CD8-positive, alpha-beta T cell (primary cell): ENCODE measurements at places on chromosomes 2 and 18.

- DNase-seq = no peak
These were observed 164.3 kb downstream of the RPIA start for GRCh38 chr2:88855620-88856408.

DNA sequence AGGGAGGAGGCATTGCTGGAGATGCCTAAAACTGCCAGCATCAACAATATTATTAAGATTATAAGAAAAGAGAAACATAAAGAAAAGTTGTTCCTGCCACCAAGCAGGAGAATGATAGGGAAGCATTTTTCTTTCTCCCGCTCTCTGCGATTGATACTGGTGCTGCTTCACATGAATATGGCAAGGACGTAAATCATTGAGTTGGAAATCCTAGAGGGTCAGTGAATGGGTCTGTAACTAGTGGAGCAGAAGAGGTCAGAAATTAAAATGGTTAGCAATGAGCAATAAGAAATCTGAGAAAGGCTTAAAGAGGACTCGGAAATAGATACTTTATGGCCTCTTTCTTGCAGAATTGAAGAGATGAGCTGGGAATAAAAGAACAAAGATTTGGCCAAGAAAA is 631.7 kb downstream of the BCL11A start:
- DNase-seq = no peak

GRCh38 chr2:200438251-200438650 is 71.6 kb downstream of the KCTD18 start:
- DNase-seq = no peak

- no peak for DNase-seq
These were observed 266.7 kb downstream of the METTL4 start for GRCh38 chr18:2304378-2305175.

DNA sequence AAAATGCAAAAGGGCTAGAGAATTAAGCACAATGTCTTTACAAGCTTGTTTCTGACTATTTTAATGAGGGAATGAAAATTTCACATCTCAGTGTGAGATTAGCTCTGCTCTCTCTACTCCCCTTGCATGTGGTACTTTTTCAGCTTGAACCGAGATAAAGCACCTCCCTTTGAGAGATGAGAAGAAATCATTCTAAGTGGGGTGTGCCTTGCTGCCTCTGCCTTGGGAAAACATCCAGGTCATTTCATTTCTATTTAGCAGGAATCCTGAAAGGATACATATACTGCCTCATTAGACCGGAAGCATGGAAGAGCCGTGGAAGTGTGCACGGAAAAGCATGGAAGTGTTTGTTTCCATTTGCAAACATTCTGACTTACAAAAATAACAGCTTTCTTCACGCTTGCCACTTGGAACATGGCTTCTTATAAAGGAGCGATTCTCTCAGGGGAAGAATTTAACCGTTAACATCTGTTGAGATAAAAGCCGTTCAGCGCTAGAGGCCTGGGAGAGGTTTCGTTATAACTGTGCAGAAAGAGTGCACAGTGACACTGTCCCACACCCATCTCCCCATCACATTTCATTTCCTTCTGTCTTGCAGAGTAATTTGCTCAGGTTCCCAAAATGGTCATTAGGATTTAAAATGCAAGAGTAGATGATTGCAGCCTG is 16.7 kb downstream of the NOSTRIN start:
- no peak for DNase-seq
